ENCODE measurements at places on chromosomes 4 and X. TPM values are rescaled to one million over a fixed set of nuclear protein-coding genes. Genes with fewer than 3 reads are reported as not detected.

Gene MTMR8
- total RNA-seq, result 4.5 TPM

Gene FABP2
- total RNA-seq, result not detected

Gene TENM3
- 0.44 TPM for total RNA-seq

Gene XAGE2
- total RNA-seq, result not detected

Gene MAGEA12
- total RNA-seq, result not detected

Gene GPR143
- not detected for total RNA-seq

Gene PGAM4
- total RNA-seq, result not detected

Gene BEND2
- not detected for total RNA-seq

Gene MAGEB17
- not detected for total RNA-seq
